GM23248 (cell line): ENCODE measurements at places on chromosomes 1 and 21. TPM values are rescaled to one million over a fixed set of nuclear protein-coding genes. Genes with fewer than 3 reads are reported as not detected.

DNA sequence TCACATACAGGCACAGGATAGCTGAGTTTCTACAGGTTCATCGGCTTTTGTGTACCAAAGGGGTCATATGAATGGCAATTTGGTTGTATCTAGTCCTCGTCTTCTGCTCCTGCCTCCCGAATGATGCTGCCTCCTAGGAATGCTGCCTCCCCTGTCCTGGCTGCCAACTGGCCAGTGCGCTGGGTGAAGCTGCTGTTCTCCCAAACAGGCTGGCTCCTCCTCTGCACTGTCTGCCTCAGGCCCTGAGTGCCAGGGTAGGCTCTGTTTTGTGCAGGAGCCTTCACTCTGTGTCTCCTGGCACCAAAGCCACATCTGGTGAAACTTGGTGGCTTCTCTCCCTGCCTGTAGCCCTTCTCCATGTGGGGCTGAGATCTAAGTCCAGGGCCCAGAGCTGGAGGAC is 60.3 kb downstream of the RHOU start:
- peaks cover 35% of the 10 kb centered on the region for H3K27me3 ChIP-seq
- H3K4me3 ChIP-seq, result no peak overlapping the region
- peak; percentile 42 for DNase-seq

GRCh38 chr21:35156293-35157278 is 107.5 kb upstream of the RUNX1 start:
- DNase-seq, result no peak
- H3K27me3 ChIP-seq, result no peaks in the 10 kb centered on the region
- H3K36me3 ChIP-seq, result no peaks in the 10 kb centered on the region
- no peak overlapping the region for H3K27ac ChIP-seq
- H3K4me3 ChIP-seq, result no peak overlapping the region

DNA sequence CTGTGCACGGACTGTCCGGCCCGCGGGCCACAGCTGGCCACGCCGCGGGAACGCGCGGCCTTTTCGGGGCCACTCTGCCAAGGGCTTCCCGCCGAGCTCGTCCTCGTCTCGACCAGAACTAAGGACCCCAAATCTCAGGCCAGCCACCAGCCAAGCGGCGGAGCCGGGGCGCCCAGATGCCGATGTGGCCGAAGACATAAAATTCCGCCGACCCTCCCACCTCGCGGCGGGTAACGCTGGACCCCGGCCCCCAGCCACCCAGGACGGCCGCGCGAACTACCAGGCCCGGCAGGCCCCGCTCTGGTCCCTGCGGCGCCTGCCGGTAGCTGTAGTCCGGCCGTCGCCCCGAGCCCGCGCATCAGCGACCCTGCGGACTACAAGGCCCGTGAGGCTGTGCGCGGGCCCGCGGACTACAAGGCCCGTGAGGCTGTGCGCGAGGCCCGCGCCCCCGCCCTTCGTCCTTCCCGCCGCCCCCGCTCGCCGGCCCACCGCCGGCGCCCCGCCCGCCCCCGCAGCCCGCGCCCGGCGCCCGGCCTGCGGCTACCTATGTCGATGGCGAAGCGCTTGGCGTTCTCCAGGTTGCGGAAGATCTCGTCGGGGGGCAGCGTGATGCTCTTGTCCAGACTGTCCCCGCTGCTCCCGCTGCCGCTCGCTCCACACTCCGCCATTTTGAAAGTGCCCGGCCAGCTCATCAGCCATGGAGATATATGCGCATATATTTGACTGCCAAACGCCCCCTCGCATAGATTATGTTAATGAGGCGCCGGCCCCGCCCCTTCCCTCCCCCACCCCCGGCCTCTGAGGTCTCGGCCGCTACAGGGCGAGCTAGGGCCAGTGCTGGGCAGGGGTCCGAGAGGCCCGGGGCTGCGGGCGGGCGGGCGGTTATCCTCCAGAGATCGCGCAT is at the start of gene PANK4:
Gene PANK4 (minus strand): TSS at position 677 of the 904 bp plus-strand sequence. CDS start 9 bp downstream, at position 668.
- H3K27me3 ChIP-seq, result peaks cover 16% of the 10 kb centered on the region
- H3K27ac ChIP-seq, result peak within 1 kb of the TSS; percentile 74
- H3K36me3 ChIP-seq, result no peaks in the 10 kb centered on the region

GRCh38 chr1:92957030-92957734 is 4.1 kb downstream of the DIPK1A start:
- H3K4me3 ChIP-seq, result no peak overlapping the region
- H3K27me3 ChIP-seq, result no peaks in the 10 kb centered on the region

GRCh38 chr1:77557053-77557452 is 125.4 kb downstream of the ZZZ3 start:
- no peak for DNase-seq
- H3K27me3 ChIP-seq, result no peaks in the 10 kb centered on the region
- H3K27ac ChIP-seq, result no peak overlapping the region
- H3K4me1 ChIP-seq, result no peaks in the 10 kb centered on the region
- H3K4me3 ChIP-seq, result no peak overlapping the region

DNA sequence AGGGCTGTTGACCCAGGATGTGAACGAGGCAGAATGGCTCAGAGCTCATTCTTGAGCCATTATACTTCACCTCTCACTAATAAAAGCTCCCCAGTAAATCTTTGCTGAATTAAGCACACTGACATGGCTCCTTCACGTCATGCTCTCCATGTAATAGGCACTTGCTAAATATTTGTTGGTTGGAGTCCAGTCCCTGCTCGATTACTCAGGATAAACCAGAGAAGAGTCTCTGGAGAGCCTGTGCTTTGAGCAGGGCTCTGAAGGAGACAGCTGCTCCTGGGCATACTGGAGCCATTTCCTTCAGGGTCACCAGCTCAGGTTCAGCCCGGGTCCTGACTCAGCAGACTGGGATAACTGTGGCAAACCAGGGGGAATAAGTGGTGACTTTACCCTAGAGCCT is 46.9 kb downstream of the HLX start:
- H3K4me3 ChIP-seq, result no peak overlapping the region
- DNase-seq, result peak; percentile 87
- peak overlapping the region; percentile 54 for H3K27ac ChIP-seq
- H3K27me3 ChIP-seq, result no peaks in the 10 kb centered on the region
- no peaks in the 10 kb centered on the region for H3K36me3 ChIP-seq

GRCh38 chr1:54378157-54378873 is 27.9 kb downstream of the SSBP3 start:
- no peak overlapping the region for H3K27ac ChIP-seq
- H3K4me1 ChIP-seq, result peaks cover 7% of the 10 kb centered on the region; the same call in 1 of the 2 replicates
- no peak overlapping the region for H3K4me3 ChIP-seq

- no peak overlapping the region for H3K27ac ChIP-seq
- H3K36me3 ChIP-seq, result no peaks in the 10 kb centered on the region
- no peak overlapping the region for H3K4me3 ChIP-seq
- peaks cover 24% of the 10 kb centered on the region for H3K4me1 ChIP-seq
- DNase-seq, result peak; percentile 82
Observed at GRCh38 chr1:162878000-162878596, 17.1 kb upstream of the CCDC190 start.

GRCh38 chr1:183646776-183647175 is 6.3 kb downstream of the APOBEC4 start:
- no peaks in the 10 kb centered on the region for H3K36me3 ChIP-seq
- DNase-seq, result no peak
- no peak overlapping the region for H3K27ac ChIP-seq
- no peaks in the 10 kb centered on the region for H3K27me3 ChIP-seq
- no peaks in the 10 kb centered on the region for H3K4me1 ChIP-seq

- no peaks in the 10 kb centered on the region for H3K27me3 ChIP-seq
- peak overlapping the region; percentile 30; the same call in 1 of the 2 replicates for H3K4me3 ChIP-seq
- no peaks in the 10 kb centered on the region for H3K36me3 ChIP-seq
- peak; percentile 91 for DNase-seq
- peaks cover 26% of the 10 kb centered on the region for H3K4me1 ChIP-seq
- peak overlapping the region; percentile 61 for H3K27ac ChIP-seq
Observed at GRCh38 chr1:59669752-59670312, 144.9 kb upstream of the HOOK1 start.

DNA sequence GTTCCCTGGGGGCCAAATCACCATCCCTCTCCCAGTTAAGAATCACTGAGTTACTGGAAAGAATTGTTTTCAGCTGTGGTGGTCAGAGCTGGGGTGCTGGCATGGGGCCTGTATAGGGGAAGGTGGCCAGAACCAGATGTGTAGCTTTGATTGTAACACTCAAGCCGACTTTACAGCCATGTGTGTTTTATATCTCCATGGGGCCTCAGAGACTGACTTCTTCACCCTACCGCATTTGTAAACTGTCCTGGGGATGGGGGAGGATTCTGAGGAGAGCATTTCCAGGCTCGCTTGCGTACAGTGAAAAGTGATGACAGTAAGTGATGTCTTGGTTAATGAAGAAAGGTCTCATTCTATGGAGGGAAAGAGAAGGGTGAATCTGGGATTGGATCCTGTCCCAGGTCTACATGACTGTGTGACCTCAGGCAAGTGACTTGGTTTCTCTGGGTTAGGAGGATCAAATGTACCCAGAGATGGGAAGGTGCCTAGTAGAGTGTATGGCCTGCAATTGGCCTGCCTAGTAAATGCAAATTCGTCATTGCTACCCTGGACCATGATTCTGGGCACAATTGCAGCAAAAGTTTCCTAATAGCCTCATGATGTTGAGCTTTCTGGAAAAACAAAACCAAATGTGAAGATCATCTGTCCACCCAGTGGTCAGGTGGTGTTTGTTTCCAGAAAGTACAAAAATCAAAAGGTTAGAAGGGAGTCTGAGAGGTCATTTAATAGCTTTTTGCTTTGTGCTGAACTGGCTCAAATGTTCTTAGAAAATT is 49.7 kb upstream of the RCC2 start:
- H3K27ac ChIP-seq, result no peak overlapping the region
- no peaks in the 10 kb centered on the region for H3K4me1 ChIP-seq
- no peak for DNase-seq
- H3K4me3 ChIP-seq, result no peak overlapping the region

DNA sequence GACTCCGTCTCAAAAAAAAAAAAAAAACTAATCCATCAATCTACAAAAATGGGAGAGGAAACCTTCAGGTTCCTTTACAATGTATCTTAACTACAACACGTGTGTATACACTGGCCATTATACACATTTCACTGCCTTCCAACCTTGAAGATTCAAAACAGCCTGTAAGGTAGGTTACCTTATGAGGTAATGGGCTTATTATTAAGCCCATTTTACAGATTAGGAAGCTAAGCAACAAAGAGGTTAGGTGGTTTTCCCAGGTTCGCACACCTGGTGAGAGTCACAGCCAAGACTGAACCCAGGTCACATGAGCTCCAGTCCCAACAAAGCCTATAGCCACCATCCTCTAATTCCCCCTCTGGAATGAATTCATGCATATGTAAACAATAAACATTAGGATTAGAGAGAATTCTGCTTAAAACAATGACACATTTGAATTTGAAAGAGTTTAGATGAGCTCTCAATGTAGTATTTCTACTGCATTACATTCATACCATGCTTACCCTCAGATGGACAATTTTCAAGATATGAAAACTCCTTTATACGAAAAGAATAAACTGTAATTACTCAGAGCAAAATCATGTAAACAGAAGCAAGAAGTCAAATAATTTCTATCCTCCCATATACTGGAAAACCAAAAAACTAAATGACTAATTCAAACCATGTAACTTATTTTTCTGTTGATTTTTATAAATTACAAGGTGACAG is 54.8 kb downstream of the EIF4G3 start:
- no peaks in the 10 kb centered on the region for H3K27me3 ChIP-seq
- peak; percentile 17 for DNase-seq
- H3K4me3 ChIP-seq, result no peak overlapping the region
- no peaks in the 10 kb centered on the region for H3K36me3 ChIP-seq

- H3K27me3 ChIP-seq, result 0 out of 2 replicates have a peak, but pooled peaks cover 2% of the 10 kb centered on the region
- DNase-seq, result peak; percentile 31
- H3K27ac ChIP-seq, result no peak overlapping the region
- H3K4me3 ChIP-seq, result no peak overlapping the region
- no peaks in the 10 kb centered on the region for H3K36me3 ChIP-seq
Observed at GRCh38 chr21:35861661-35862060, 198.7 kb downstream of the SETD4 start.

DNA sequence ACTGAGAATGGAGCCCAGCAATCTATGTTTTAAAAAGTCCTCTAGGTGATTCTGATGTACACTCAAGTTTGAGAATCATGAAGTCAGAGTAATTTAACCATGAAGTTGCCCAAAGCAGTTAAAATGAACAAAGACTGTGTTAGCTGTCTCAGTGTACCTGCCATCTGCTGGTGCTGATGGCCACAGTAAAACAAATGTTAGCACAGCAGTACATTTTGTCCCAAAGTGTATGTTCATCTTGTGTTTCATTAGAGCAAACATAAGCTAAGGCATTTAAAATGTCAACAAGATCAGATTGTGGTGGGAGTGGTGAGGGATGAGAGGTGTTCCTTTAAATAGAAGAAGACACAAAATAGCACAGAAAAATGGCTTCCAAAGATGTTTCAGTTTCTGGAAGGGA is 31.1 kb downstream of the FYB2 start:
- no peak for DNase-seq
- no peak overlapping the region for H3K4me3 ChIP-seq
- H3K4me1 ChIP-seq, result no peaks in the 10 kb centered on the region
- H3K27ac ChIP-seq, result no peak overlapping the region
- peaks cover 6% of the 10 kb centered on the region; the same call in 1 of the 2 replicates for H3K27me3 ChIP-seq
- H3K36me3 ChIP-seq, result no peaks in the 10 kb centered on the region

DNA sequence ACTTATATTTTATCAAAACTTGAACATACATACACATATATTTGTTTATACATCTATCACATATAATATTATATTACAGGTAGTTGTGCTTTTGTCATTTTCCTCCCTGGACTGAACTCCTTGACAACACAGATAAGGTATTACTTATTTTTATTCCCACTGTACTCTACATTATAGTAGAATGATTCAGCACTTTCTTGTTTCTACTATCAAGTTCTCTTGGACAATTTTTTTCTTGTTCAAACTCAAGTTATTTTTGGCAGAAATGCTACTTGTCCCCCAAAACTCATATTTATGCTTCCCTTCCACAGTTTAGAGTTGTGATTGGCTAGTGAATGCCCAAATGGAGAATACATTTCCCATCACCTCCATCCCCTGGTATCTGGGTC is 10.8 kb upstream of the PTPRC start:
- H3K4me3 ChIP-seq, result no peak overlapping the region
- no peaks in the 10 kb centered on the region for H3K36me3 ChIP-seq
- peaks cover 20% of the 10 kb centered on the region for H3K4me1 ChIP-seq

GRCh38 chr1:21680381-21680780 is 11.2 kb upstream of the RAP1GAP start:
- H3K36me3 ChIP-seq, result peaks cover 29% of the 10 kb centered on the region
- H3K27me3 ChIP-seq, result no peaks in the 10 kb centered on the region
- peaks cover 11% of the 10 kb centered on the region for H3K4me1 ChIP-seq
- no peak for DNase-seq
- no peak overlapping the region for H3K27ac ChIP-seq
- H3K4me3 ChIP-seq, result no peak overlapping the region

DNA sequence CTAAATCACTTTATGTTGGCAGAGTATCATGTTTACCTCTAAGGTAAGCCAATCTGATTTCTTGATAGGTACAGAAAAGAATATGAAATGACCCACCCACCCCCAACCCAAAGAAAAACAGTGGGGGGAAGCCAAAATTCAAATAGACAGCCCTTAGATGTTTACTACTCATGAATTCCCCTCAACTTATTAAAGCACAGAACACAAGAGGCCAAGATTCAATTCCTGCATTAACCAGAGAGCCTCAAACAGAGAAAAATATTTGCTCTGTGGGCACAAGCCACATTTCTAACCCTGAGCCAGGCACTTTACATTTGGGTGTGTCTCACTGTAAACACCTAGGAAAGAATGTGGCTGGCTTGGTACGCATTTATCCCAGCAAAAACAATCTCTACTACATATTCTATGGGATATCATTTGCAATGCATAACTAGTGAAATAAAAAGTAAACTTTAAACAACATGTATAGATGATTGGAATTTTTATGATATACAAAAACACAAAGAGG is 84.3 kb downstream of the PTPN14 start:
- no peak overlapping the region for H3K4me3 ChIP-seq
- no peak for DNase-seq
- H3K4me1 ChIP-seq, result peaks cover 30% of the 10 kb centered on the region
- H3K27ac ChIP-seq, result no peak overlapping the region

Gene CBR3
- 28.1 and 28.3 TPM in 2 replicates for polyA plus RNA-seq

Gene PCP4
- polyA plus RNA-seq, result not detected in 2 replicates

Gene PKP1
- polyA plus RNA-seq, result 0.06 and 0.15 TPM in 2 replicates

Gene PGLYRP3
- not detected in 2 replicates for polyA plus RNA-seq

Gene FMO5
- polyA plus RNA-seq, result 1.1 and 1.2 TPM in 2 replicates

Gene CHIA
- not detected in 2 replicates for polyA plus RNA-seq

Gene ERRFI1
- 29.7 and 31.3 TPM in 2 replicates for polyA plus RNA-seq
